ENCODE measurements at places on chromosomes 7 and 10.
A peak's percentile ranks its signal among the peaks of the same experiment; 100 is the strongest.

GRCh38 chr10:48604991-48605508 is at the start of gene ARHGAP22:
ARHGAP22 (minus strand) TSS chr10:48605073; CDS start chr10:48604796, 277 bp downstream.
- peak; percentile 47 for DNase-seq

DNA sequence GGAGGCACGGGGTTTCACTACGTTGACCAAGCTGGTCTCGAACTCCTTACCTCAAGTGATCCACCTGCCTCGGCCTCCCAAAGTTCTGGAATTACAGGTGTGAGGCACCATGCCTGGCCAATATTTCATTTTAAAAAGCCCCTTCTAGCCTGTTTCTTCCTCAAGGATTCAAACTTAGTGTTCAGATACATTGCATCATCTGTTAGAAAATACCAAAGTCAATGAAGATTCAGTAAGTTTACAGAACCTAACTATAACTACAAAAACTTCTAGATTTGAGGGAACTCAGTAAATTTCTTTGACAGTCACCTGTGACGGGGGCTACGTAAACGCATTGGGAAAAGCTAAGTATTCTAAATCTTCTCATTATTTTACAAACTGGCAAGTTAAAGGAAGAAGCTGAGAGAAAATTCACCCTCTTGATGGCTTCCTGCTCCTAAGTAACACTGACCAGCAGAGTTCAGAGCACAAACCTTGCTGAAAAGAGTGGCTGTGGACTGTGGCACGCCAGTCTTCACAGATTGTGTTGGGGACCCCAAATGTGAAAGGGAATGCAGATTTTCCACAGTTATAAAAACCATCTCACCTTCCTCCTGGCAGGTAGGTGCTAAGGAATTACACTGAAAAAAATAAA is 162.2 kb downstream of the PKD1L1 start:
- DNase-seq, result no peak

DNA sequence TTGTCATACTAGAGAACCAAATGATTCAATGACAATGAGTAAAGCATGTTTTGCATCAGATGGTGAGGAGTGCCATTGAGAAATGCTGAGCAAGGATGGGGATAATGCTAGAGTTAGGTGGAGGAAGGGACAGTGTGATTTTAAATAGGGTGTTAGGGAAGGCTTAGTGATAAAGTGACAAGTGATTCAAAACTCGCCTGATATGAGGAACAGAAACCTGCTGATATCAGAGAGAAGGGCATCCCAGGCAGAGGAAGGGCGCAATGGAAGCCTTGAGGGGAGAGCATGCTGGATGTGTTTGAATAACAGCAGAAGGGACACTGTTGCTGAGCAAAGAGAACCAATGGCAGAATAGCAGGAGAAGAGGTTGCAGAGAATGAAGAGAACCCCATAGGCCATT is 196.2 kb downstream of the NRG3 start:
- no peak for DNase-seq

- DNase-seq, result no peak
These were observed 153.2 kb upstream of the FZD8 start for GRCh38 chr10:35795131-35795824.

GRCh38 chr10:126736727-126737126 is 66.2 kb upstream of the C10orf90 start:
- no peak for DNase-seq

GRCh38 chr7:130432886-130433285 is 7.9 kb downstream of the CEP41 start:
- no peak for DNase-seq

- no peak for DNase-seq
These were observed 99.3 kb upstream of the THSD7A start for GRCh38 chr7:11931307-11931706.

- no peak for DNase-seq
These were observed 345.7 kb upstream of the KLF6 start for GRCh38 chr10:4130685-4131084.

GRCh38 chr7:47227762-47228177 is 354.1 kb downstream of the TNS3 start:
- DNase-seq, result no peak

DNA sequence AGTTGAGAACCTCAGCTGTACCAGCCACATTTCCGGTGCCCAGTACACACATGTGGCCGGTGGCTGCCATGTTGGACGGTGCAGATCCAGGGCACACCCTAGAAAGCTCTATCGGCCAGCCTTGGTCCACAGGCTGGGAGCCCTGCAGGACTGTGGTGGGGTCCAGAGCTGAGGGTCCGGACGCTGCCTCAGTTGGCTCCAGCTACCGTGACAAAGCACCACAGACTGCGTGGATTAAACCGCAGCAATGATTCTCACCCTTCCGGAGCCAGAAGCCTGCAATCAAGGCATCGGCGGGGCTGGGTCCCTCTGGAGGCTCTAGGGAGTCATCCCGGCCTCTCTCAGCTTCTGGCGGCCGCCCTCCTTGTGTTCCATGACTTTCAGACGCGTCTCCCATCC is 50.1 kb downstream of the PDGFA start:
- DNase-seq, result peak; percentile 5

GRCh38 chr10:74854610-74855009 is 28.2 kb downstream of the KAT6B start:
- no peak for DNase-seq

GRCh38 chr10:11020548-11020942 is 2.9 kb downstream of the CELF2 start:
- no peak for DNase-seq

DNA sequence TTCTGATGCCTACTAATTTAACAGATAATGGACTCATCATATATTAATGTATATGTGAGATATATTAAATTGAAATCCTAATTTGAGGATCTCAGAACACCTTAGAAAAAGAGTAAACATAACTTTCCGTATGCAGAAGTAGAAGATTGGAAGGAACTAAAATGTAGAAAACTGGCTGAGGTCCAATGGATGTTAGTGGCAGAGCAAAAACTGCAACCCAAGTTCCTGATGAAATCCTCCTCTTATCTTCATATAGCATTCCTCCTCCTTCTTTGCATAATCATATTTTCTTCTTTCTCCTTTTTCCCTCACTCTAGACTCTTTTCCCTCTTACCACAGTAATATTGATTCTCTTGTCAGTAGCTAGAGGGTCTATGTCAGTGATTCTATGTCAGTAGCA is 6.0 kb downstream of the INA start:
- DNase-seq, result no peak

- no peak for DNase-seq
These were observed 2.2 kb upstream of the IGFBP3 start for GRCh38 chr7:45923290-45923689.

- DNase-seq, result no peak
These were observed 2.0 kb upstream of the ZMYND11 start for GRCh38 chr10:132946-133898.

DNA sequence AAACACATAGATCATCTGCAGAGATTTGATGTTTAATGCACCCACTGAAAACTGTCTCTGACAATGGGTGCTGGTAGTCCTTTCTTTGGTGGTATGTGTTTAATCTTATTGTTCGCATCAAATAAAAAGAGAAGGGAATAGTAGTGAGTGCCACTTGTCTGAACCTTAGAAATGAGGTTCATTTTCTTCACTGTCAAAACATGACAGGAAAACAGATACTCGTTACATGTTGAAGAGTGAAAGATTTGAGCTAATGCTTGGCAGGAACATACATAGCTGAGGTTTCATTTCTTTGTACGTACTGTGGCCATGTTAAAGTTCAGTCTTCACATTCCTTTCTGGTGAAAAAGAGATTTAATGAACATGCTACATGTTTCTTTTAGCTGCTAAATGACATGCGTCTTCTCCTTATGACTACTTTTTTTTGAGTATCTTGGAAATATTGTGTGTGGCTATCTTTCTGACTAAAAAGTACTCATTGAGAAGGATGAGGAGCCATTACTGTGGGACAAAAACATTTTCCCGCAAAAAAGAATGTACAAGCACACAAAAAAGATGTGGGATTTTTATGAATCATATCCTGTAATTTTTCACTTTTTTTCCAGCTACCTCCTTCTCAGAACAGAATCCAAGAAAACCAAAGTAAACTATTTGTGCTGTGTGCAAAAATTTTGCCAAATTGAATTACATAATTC is 108.0 kb downstream of the TWIST1 start:
- DNase-seq, result no peak

DNA sequence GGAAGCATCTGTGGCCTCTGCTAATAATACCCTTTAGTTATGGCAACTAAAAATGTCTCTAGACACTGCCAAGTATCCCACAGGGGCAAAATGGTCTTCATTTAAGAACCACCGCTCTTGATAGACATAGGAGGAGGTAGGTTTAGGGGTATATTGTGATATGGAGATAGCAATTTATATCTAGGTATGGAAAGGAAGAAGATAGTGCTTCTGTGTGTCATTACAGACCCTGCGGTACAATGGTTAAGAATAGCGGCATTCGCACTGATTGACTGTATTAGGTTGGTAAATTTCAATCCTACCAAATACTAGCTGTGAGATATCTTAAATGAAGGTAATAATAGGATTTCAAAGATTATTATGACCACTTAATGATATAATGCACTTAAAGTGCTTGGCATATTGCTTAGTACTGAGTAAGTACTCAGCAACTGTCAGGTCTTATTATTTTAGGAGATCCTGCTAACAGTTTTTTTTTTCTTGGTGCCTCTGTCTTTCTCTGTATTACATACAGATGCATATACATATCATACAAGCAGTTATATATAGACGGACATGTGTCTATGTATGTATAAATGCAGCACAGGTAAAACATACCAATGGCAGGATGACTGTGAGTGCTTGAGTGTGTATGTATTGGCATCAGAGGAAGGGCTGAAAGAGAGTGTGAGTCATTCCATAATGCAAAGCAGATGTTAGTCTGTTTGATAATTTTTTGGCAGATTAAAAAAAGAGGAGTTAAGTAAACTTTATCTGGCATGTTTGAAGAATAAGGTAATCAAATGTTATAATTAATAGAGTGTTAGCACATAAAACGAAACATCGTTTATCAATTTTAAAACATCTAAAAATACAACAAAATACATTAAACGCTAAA is 50.0 kb upstream of the ITGB8 start:
- DNase-seq, result no peak

DNA sequence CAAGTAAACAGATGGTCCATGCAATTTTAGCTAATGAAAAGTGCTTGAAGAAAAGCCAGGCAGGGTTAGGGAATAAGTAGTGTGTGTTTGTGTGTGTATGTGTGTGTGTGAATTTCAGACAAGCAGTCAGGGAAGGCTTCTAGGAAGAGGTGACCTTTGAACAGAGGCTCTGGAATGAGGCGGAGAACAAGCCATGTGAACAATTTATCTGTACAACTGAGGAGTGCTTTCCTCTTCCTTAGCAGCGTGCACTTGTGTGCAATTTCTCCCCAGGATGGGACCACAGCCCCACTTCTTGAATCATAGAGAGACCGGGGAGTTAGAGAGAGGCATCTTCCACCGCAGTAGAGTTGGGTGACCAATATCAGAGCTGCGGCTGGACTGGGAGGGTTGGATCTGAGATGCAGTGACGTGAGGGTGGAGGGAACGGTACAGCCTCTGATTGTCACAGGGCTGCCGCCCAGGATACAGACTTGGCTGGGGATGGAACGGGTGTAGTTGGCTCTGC is 69.2 kb upstream of the FAM171A1 start:
- DNase-seq, result no peak

- no peak for DNase-seq
These were observed 48.4 kb upstream of the SEMA3C start for GRCh38 chr7:80967071-80967916.

DNA sequence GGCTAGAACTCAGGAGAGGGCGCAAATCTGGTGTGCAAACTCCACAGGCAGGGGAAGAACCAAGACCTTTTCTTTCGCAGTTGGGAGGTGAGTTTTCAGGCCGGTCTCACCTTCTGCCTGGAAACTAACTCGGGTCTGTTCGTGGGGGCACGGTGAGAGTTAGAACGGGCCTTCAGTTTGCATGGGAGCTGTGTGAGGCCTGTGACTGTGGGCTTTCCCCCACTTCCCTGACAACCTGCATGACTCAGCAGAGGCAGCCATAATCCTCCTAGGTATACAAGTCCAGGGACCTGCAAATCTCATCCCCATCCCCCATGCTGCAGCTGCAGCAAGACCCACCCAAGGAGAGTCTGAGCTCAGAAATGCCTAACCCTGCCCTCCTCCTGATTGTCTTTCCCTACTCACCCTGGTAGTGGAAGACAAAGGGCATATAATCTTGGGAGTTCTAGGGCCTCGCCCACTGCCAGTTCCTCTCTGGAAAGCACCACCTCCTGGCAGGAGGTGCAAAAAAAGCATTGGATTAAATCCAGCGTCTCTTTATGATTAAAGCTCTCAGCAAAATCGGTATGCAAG is 194.9 kb upstream of the ETV1 start:
- peak; percentile 30 for DNase-seq

DNA sequence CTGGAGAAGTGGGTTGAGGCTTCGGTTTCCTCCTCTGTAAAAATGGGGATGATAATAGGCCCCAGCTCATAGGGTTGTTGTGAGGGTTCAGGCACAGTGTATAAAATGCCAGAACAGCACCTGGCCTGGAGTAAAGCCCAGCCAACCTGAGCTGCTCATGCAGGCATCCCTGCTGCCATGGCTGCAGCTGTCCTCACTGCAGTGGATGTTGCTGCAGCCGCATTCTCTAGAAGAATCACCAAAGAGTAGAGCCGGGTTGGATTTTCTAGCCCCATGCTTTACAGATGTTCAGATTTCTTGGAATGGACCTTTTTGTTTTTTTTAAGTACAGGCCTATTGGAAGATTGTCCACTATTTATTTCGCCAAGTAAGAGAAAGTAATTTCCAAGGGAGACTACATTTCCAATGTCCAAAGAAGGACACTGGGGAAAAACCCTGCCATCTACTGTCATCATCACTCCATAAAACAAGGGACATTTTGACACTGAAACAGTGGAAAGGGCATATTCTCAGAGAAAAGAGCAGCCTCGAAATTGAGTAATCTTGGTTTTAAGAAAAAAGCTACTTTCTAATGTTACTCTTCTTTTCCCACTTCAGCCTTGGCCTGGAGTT is 147.5 kb upstream of the TCF7L2 start:
- no peak for DNase-seq

DNA sequence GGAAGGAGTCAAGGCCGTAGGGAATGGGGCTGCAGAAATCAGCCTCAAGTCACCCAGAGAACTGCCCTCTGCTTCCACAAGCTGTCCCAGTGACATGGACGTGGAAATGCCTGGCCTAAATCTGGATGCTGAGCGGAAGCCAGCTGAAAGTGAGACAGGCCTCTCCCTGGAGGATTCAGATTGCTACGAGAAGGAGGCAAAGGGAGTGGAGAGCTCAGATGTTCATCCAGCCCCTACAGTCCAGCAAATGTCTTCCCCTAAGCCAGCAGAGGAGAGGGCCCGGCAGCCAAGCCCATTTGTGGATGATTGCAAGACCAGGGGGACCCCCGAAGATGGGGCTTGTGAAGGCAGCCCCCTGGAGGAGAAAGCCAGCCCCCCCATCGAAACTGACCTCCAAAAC is 50.2 kb upstream of the PDCD4 start:
- DNase-seq, result no peak

- DNase-seq, result no peak
These were observed 100.8 kb downstream of the LRRC18 start for GRCh38 chr10:48838834-48839233.

- no peak for DNase-seq
These were observed 68.1 kb downstream of the DGKB start for GRCh38 chr7:14834456-14834855.

GRCh38 chr7:82445271-82445670 is 1.7 kb upstream of the CACNA2D1 start:
- no peak for DNase-seq

All from mucosa of descending colon (tissue), 3 donors.